ENCODE measurements at places on chromosomes 11 and 22.

DNA sequence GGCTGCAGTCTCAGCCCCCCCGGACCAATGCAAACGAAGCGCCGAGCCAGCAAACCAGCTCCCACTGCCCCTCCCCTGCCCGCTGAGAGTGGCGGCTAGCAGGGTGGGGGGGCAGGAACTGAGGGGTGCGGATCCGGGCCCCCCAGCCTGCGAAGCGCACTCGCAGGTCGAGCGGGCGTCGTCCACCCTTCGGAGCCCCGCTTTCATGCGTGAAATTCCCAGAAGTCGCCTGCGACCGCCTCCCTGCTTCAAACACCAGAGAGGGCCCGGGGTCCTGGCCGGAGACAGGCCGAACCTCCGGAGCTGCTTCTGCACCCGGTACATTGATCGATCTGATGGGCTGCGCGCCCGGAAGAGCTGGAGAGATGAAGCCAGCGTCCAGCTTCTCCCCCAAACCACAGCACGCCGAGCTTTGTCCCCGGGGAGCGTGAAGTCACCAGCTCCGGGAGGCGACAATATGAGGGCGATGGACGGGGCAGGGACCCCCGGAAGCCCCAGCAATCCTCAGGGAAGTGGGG lies 646 bp upstream of the PATZ1 start:
- peak; percentile 73 for DNase-seq

- no peak for DNase-seq
Measured at GRCh38 chr22:17112491-17113042, 8.6 kb downstream of the TMEM121B start.

DNA sequence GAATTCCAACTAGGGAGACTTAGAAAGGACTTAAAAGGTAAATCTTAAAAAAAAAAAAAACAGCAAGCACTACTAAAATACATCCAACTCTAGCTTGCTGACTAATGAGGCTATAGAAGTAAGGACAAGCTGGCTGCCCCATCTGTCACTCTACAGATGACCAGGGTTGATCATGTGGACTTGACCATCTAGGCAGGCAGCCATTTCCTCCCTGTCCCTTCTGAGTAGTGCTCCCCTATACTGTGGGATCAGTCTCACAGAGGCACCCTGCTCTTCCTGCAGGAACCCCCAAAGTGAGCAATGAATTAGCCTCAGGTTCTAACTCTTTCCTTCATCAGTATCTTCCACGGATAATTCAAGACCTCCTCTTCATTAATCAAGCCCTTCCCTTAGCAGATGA lies 12.3 kb downstream of the SLC1A2 start:
- no peak for DNase-seq

GRCh38 chr11:2092464-2092910 lies 46.7 kb downstream of the IGF2 start:
- no peak for DNase-seq

- DNase-seq: no peak
Measured at GRCh38 chr11:132125988-132126871, 755.8 kb downstream of the NTM start.

GRCh38 chr11:118892514-118892913 lies 8.8 kb downstream of the CXCR5 start:
- DNase-seq: no peak

- DNase-seq: no peak
Measured at GRCh38 chr11:74288161-74288560, 23.3 kb downstream of the P4HA3 start.

- DNase-seq: no peak
Measured at GRCh38 chr11:2818503-2818902, 67.1 kb downstream of the CDKN1C start.

DNA sequence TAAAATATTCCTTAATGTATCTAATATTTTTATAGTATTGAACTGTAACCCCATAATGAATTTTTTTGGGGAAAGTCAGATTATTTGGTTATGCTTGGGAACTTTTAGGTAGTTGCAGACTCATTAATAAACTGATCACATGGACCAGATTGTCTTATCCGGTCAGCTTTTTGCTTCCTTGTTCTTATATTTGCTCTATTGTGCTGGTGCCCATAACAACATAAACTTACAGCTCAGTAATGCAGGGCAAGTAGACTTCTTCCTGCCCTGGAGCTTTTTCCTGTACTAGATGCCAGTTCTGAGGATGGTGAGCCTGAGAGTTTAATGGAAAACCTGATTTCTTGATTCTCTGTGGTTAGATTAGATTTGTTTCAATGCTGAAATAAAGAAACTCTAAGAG lies 53.2 kb downstream of the MTMR3 start:
- DNase-seq: no peak

DNA sequence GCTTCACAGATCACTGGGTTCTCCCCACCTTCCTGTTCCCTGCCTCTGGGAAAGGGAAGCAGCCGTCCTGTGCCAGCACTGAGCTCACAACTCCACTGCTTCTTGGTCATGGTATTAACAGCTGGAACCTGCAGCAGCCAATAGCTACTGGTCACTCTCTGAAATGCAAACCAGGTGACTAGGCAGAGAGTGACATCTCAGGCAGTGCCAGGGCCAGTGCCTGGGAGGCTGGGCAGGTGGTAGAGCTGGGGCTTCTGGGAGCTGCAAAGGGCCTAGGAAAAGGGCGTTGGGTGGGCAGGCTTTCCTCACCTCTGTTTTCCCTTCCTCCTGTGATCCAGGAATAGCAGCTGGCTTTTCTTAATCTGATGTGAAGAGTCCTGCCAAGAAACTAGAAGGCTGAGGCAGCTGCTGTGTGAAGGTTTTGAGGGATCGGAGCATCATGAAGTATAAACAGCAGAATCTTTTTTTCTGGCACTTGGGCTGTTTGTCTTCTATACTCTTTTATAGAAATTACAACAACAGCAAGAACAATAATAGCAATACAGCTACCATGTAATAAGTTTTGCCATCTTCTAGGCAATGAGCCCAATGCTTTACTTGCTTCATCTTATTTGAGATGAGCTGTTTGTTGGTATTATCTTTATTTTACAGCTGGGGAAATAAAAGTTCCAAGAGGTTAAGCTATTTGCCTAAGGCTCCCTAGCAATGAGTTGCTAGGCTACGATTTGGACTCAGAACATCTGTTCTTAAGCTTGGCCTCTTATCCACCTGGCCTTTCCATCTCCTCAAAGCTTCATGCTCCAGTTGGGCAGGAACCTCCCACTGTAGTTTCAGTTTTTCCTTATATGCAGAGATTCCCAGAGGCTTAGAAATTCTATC lies 22.0 kb upstream of the CD44 start:
- DNase-seq: peak; percentile 27

DNA sequence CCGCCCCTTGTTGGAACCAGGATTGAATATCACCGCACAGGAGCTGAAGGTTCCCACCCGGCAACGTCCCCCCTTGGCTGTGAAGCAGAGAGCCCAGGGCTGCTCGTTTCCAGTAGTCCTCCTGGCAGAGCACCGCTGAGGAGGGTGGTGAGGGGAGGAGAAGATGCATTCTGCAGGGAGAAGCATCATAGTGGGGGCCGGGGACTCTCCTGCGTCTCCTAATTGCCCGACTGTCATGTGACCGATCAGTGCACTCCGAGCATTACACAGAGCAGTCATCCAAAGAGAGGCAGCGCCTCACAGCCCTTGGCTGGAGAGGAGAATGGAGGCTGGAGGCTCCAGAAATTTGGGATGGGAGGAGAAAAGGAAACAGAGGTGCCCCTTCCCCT lies 85.0 kb upstream of the SEPTIN5 start:
- DNase-seq: no peak

- DNase-seq: no peak
Measured at GRCh38 chr11:29913352-29913751, 103.5 kb downstream of the KCNA4 start.

GRCh38 chr11:86374586-86374985 lies at the start of gene CCDC81:
CCDC81 (plus strand) TSS chr11:86374887; CDS start chr11:86375164, 277 bp downstream.
- no peak for DNase-seq

DNA sequence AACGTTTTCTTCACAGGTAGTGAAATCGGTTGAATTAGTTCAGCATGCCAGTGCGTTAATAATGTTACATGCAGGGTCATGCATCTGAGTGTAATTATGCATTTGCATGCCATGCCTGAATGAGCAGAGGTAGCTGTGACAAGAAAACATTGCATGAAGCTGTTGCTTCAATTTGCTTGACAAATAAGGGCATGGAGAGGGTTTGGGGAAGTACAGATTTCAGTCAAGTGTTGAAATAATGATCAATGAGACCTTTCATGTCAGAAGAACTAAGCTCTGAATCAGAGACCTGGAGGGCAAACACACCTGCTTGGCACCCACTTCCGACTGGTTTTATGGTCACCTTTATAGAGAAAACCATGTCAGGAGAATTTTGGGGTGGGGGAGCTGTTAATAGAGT lies 221.4 kb downstream of the DBX1 start:
- no peak for DNase-seq

DNA sequence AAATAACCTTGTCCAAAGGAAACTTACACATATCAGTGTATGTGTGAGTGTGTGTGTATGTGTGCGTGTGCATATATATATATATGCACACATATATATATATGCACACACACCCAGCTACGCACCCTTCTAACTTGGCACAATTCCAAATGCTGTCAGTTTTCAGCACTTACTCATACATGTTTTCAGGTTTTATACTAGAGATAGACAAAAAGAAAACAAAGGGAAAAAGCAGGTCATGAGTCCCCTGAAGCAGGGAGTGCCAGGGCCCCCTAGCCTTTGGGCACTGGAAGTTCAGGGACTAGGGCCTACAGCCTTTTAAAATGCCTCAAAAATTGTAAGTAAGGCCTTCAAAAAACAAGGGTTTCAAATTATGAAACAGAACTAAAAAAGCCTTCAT lies 265.4 kb downstream of the CADM1 start:
- no peak for DNase-seq

DNA sequence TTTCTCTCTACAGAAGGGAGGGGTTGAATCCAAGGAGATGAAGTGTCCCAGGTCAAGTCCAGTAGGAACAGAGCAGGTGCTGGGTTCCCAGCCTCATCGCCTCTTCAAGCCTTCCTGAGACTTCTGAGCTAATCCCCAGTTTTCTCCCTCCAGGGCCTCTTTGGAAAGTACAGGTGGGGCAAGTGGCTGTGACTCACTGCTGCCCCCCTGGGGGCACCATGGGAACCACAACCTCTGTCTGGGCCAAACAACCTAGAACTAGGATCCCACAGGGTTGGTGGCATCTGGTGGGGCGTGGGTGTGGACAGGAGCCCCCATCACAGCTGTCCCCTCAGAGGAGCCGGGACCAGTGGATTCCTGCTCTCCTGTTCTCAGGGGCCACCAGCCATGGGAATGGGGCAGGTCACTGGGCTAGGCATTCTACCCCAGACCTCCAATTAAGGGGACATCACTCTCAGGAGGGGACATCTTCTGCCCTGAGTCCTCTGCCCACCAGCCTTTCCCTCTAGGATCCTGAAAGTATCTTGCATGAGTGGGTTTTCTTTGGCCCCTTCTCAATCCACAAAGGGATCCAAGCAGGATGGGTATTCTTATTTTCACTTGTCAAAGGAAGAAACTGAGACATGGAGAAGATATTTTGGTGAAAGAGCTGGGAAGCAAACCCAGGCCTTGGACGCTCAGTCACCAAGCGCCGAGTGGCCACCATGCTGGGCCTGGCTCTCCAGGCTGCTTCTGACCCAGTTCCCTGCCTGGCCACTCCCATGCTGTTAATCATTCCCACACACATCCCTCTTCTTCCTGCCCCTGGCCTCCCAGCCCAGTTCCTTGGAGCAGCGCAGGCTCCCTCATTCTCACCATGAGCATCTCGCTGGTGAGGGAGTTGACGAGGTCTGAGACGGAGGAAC lies 23.8 kb downstream of the LRRC10B start:
- no peak for DNase-seq

- DNase-seq: no peak
Measured at GRCh38 chr11:111351374-111352055, 27.6 kb downstream of the POU2AF1 start.

- no peak for DNase-seq
Measured at GRCh38 chr22:30837531-30837930, 131.0 kb downstream of the MORC2 start.

GRCh38 chr11:10320736-10321465 lies 16.0 kb downstream of the ADM start:
- no peak for DNase-seq

- no peak for DNase-seq
Measured at GRCh38 chr11:57764566-57764965, 3.0 kb downstream of the CTNND1 start.

DNA sequence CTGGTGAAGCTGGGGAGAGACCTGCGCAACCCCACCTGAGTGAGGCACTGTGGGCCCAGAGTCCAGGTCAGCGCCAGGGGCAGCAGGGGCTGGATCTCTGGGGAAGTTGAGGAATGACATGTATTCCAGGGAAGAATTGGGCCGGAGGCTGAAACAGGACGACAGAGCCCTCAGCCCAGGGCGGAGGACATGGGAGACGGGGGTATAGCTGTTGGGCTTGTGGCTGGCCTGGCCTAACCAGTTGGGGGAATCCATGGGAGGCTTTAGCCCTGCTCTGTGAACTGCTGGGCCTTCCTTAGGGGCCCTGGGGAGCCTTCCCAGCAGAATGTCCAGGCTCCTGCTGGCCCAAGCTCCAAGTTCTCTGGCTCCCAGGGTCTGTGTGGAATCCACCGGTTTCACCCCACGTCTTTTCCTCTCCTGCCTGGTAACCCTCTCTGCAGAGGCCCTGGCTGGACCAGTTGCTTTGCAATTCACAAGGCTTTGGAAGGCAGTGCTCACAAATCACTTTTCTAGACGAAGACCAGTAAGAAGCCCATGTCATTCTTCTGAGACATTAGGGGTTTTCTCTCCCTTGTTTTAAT lies 50.4 kb upstream of the KCNQ1OT1 start:
- DNase-seq: no peak

DNA sequence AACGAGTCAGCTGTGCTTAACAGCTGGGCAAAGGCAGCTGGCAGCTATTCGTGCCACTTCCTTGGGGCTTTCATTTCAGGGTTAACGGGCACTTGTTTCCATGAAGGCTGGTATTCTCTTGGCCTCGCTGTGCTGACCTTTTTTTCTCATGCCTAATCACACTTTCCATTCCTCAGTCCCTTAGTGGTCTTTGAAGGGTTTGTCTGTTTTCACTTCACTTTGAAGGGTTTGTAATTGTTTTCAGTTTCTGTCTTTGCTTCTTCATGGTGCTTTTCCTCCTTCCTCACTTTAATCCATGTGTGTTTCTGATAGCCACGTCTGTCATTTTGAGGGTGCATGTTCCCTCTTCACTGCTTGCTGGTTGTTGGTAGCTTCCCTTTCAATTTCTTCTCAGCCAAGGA lies 24.6 kb downstream of the PPIL2 start:
- DNase-seq: no peak

- no peak for DNase-seq
Measured at GRCh38 chr22:20752873-20753272, 21.0 kb upstream of the SERPIND1 start.

GRCh38 chr22:48145738-48146137 lies 1383.3 kb downstream of the TBC1D22A start:
- DNase-seq: no peak

- no peak for DNase-seq
Measured at GRCh38 chr11:119937412-119937811, 200.5 kb downstream of the TRIM29 start.

- DNase-seq: no peak
Measured at GRCh38 chr11:60338053-60338452, 11.0 kb downstream of the MS4A6E start.

DNA sequence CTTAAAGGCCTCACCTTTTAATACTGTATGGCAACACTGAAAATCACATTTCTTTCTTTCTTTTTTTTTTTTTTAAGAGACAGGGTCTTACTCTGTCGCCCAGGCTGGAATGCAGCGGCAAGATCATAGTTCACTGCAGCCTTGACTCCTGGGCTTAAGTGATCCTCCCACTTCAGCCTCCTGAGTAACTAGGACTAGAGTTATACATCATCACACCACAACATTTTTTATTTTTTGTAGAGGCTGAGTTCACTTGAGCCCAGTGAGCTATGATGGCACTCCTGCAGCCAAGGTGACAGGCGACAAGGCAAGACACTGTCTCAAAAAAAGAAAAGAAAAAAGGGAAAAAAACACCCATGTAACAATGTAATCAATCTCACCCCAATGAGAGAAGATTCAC lies 10.0 kb downstream of the ARFGAP3 start:
- no peak for DNase-seq
